Endothelial cell (in vitro differentiated cells): ENCODE measurements at places on chromosomes 1 and 21. TPM values are rescaled to one million over a fixed set of nuclear protein-coding genes. Genes with fewer than 3 reads are reported as not detected.

GRCh38 chr1:51705035-51705434 lies 88.1 kb downstream of the OSBPL9 start:
- no peak for DNase-seq

- no peak for DNase-seq
These were observed 267.7 kb downstream of the PRDM2 start for GRCh38 chr1:13967707-13968106.

- DNase-seq = no peak
These were observed 35.6 kb upstream of the WASF2 start for GRCh38 chr1:27525296-27526272.

GRCh38 chr1:188386161-188386560 lies 1557.4 kb downstream of the PLA2G4A start:
- no peak for DNase-seq

- no peak for DNase-seq
These were observed 28.1 kb downstream of the ANGPTL3 start for GRCh38 chr1:62625415-62625814.

- DNase-seq = no peak
These were observed 8.3 kb downstream of the MCOLN2 start for GRCh38 chr1:84988588-84988987.

DNA sequence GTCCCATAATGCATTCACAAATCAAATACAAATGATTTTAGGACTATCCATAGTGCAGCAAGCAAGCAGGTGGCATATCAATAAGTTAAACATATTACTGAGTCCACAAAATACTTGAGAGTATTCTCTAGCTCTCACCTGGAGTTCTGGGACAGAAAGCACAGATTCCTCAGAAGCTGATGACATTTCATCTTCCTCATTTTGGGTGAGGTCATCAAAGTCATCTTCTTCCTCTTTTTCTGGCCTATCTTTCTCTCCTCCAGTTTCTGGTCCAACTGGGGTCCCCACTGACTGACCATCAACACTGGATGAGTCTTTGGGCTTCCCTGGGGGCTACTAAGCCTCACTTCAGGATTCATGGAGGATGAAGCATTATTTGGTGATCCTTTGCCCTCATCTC lies 38.9 kb downstream of the YY1AP1 start:
- no peak for DNase-seq

Gene RXFP4
- total RNA-seq = not detected

Gene ST6GALNAC3
- 46.8 TPM for total RNA-seq

Gene OR2L8
- total RNA-seq = not detected

Gene CD34
- 277 TPM for total RNA-seq

Gene C1orf226
- total RNA-seq = 28.2 TPM
